Activated naive CD4-positive, alpha-beta T cell treated with anti-CD3 and anti-CD28 coated beads, Interleukin-2, amount 50 U/mL, for 72 hours (primary cell): ENCODE measurements at places on chromosomes 3 and 15.

- DNase-seq, result no peak
These were observed 27.7 kb downstream of the OXSM start for GRCh38 chr3:25817638-25818037.

DNA sequence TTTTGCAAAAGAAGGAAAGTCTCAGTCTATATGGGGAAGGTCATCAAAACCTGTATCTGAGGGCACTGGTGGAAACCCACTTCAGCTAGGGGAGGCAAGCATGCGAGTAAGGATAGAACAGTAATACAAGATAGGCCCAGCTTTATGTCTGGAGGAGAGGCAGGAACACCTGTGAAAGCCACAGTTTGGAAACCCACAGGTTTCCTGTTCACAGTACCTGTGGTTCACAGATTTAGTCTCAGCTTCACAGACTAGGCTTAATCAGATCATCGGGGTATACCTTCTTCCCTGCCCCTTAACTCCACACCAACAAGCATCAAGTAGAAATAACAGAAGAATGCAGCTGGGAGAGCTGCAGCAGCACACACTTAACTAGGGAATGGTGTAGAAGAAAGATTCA, 36.2 kb downstream of the C2CD4B start:
- no peak for DNase-seq

DNA sequence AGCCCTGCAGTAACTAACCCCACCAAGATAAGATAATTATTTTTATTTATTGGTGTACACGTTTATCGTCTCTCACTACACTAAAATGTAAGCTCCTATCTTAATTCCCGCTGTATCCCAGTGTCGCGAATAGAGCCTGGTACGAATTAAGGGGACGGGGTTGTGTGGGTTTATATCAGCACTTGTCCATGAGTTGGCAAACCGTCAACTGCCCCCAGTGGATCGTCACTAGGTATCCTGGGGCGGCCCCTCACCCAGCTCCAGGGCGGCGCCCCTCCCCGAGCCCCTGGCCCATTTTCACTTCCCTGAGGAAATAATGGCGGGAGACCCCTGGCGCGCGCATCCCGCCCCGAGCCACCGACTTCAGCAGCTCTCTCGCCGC, 465 bp downstream of the RUVBL1 start:
- no peak for DNase-seq

- DNase-seq, result no peak
These were observed 137.3 kb upstream of the TSPAN3 start for GRCh38 chr15:77208241-77208640.

DNA sequence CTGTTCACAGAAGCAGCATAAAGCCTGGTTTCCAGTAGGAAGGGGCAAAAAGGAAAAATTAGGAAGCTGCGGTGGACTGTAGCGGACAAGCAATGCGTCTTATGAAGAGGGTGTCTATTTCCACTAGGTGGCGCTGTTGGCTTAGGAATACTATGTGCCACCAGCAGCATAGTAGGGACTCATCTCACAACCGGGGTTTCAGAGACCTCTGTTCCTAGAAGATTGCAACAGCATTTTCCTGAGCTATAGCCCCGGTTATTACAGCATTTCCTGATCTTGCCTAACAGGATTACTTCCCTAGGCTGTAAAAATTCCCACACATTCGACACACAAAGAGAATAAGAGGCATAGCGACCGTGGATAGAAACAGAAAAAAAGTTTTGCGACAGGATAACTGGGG, 683.0 kb downstream of the TBL1XR1 start:
- peak; percentile 29 for DNase-seq
